ENCODE measurements at places on chromosomes 5 and 9.

GRCh38 chr9:127018935-127019334 is 103.5 kb downstream of the ANGPTL2 start:
- DNase-seq, result no peak

GRCh38 chr9:28329323-28329722 is 756.0 kb upstream of the C9orf72 start:
- no peak for DNase-seq

- DNase-seq, result no peak
Measured at GRCh38 chr5:74257060-74257527, 383.4 kb downstream of the ENC1 start.

- DNase-seq, result no peak
Measured at GRCh38 chr5:79318935-79319614, 83.1 kb downstream of the JMY start.

DNA sequence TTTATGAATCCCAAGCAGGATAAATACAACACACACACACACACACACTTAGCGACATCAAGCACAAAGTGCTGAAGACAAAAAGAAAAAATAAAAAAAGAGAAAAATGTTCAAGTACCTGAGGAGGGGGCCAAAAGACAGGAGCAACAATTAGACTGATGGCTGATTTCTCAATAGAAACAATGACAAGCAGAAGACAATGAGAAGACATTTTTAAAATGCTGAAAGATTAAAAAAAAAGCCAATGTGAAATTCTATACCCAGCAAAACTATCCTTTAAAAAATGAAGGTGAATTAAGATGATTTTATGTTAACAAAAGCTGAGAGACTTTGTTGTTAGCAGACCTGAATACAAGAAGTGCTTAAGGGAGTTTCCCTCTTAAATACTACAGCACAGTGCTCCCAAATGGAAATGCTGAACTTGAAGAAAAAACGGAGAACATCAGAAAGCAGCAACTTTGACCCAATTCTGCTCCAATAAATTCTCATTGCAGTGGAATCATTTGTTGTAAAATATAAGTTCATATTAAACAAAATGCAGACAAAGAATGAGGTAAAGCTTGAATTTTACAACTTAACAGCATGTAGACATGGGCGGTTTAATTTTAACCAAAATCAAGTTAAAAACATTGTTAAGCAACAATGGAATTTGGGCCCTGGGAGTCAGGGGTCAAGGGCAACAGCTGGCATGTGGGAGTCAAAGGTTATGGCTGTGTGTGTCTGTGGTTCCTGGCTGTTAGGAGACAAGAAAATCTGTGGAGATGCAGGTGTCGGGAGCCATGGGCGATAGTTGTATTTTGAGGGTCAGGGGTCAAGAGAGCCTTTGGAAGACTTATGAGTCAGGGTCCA is 776 bp upstream of the RANBP17 start:
- DNase-seq, result no peak

- DNase-seq, result no peak
Measured at GRCh38 chr9:134702291-134702690, 60.7 kb downstream of the COL5A1 start.

DNA sequence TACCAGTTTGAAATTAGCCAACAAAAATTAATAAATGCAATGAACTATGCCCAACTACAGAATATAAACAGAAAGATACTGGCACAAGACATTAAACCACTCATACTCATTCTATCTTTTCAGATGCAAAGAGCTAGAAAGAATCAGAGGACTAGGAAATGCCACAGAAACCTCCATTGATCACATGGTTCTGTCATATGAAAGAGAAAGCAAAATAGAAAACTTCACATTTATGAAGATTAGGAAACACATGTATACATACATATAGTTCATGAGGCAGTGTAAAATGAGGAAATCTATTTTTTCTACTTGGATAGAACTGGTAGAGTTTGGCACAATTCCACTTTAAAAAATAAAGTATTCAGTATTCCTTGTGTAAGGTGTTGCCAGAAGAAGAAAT is 275.1 kb upstream of the PTGER4 start:
- DNase-seq, result no peak

Data from GDM1 (cell line).